Activated CD4-positive, CD25-positive, alpha-beta regulatory T cell (primary cell): ENCODE measurements at places on chromosomes 5 and 9.

DNA sequence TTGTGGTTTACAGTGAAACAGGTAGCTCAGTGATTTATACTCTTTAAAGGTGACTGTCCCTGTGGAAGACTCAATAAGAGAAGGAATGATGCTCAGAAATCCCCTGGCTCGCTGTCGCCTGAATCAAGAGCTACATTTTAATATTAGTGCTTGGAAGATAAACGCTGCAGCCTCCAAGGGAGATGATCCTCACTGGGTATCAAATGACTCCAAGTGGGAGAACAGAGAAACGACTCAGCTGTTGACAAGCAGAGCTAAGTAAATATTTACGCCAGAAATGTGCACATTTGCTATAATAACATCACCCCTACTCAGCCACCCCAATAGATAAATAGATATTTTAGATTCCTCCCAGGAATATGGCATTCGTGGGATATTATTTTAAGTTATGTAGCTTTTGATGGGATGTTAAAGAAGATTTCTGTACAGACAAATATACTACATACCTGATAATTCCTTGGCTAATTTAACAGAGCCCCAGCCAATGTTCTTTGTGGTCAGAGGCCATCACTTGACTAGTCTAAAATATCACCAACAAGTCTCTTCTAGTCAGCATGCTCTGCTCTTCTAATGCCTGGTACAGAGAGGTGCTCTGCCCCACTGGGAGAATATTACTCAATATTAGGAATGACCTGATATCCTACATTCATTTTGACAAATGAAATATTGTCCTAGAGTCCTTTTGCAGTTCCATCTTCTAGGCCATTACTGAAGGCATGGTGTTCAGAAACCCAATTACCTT lies 18.3 kb upstream of the CCDC192 start:
- DNase-seq, result no peak

- DNase-seq, result no peak
These were observed 416.9 kb downstream of the PSAT1 start for GRCh38 chr9:78713614-78714405.

DNA sequence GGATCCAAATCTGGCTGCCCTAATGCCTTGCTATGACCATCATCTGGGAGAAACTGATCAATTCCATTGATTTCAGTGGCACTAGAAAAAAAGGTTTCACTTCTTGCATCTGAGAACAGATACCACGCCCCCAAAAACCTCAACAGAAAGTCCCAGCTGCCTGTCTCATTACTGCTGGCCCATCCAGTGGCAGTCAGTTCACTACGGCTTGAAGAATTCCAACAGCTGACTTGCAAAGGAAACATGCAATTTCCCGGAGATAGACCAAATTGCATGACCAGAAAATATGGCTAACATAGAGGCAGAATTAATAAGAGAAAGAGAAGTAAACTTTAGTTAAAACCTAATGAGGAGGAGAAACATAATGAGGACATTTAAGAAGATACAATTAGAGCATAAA lies 48.6 kb downstream of the UGCG start:
- no peak for DNase-seq

- DNase-seq, result no peak
These were observed 112.3 kb downstream of the PCSK1 start for GRCh38 chr5:96320797-96321196.

DNA sequence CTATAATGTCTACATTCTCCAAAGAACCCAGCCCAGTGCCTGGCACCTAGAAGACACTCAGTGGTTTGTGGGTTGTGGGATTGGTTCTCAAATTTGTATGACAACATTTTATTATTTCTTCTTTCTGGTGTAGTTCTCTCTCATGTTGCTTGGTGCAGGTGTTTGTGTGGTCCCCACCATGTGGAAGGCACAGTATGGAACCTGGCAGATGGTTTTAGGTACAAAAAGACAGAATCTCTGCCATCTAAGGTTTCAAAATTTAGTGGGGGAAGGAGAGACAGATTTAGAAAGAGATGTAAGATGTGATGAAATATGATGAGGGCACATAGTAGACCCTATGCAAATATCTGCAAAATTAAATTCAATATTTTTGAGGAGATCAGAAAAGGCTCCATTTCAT lies 323.8 kb downstream of the CDK5RAP2 start:
- DNase-seq, result no peak

GRCh38 chr5:18314192-18314778 lies 680.0 kb downstream of the TAF11L14 start:
- DNase-seq, result no peak

DNA sequence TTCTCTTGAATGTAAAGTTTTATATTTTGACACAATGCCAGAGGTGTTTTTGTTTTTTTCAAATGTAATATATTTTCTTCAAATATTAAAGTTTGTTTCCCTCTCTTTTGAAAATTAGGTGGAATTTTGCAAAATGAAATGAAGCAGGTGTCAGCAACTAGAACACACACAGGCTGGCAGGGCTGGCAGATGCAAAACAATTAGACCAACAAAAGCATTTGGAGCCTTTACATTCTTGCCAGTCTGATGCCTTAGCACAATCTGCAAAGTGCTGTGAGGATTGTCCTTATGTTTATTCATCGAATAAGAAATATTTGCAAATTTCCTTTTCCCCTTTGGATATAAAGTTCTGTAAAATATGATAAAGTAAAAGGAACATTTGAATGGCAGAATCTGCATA lies 1063.9 kb downstream of the CDH9 start:
- no peak for DNase-seq

DNA sequence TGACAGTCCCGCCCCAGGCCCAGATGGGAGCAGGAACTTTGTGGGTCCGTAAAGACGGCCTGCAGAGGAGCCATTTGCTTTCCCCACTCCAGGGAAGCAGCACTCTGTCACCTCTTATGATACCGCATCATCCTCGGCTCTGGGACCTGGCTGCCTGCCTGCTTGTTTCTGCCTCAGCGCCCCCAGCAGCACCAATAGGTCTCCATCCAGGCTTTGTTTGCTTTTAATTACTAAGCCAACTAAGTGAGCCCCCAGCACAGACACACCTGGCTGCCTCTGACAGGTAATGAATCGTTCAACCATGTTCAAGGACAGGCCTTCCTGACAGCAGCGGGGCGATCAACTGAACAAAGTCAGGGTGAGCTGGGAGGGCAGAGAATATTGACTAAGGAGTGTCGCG lies 141.4 kb downstream of the C5orf15 start:
- DNase-seq, result no peak

GRCh38 chr5:150508277-150508640 lies 328 bp downstream of the NDST1 start:
- no peak for DNase-seq

DNA sequence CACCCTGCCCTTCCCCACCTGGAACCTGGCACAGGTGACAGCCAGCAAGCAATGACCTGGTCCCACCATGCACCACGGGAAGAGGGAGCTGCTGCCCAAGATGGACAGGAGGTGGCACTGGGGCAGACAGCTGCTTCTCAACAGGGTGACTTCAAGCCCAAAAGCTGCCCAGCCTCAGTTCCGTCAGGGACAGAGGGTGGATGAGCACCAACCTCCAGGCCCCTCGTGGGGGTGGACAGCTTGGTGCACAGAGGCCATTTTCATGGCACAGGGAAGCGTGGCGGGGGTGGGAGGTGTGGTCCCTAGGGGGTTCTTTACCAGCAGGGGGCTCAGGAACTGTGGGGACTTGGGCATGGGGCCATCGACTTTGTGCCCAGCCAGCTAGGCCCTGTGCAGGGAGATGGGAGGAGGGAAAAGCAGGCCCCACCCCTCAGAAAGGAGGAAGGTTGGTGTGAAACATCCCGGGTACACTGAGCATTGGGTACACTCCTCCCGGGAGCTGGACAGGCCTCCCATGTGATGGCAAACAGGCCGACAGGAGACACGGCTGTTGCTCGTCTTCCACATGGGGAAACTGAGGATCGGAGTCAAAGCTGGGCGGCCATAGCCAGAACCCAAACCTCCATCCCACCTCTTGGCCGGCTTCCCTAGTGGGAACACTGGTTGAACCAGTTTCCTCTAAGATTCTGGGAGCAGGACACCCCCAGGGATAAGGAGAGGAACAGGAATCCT lies 1.9 kb downstream of the CEL start:
- DNase-seq, result no peak

DNA sequence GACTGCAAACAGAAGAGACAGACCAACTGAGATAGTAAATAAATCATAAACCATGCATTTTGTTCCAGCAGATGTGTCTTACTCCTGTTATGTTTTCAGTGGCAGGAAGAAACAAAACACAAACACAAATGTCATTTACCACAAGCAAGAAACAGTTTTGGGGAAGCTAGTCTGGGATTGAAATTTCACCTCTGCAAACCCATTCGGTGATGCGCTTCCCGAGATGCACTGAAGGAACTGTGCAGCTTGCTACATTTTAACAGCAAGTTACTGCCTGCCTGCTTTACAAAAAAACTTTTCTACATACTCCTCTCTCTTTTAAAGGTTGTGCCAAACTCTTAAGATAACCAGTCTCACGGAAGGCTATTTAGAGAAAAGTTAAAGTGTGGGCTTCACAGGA lies 3.2 kb downstream of the MACROH2A1 start:
- DNase-seq, result no peak

DNA sequence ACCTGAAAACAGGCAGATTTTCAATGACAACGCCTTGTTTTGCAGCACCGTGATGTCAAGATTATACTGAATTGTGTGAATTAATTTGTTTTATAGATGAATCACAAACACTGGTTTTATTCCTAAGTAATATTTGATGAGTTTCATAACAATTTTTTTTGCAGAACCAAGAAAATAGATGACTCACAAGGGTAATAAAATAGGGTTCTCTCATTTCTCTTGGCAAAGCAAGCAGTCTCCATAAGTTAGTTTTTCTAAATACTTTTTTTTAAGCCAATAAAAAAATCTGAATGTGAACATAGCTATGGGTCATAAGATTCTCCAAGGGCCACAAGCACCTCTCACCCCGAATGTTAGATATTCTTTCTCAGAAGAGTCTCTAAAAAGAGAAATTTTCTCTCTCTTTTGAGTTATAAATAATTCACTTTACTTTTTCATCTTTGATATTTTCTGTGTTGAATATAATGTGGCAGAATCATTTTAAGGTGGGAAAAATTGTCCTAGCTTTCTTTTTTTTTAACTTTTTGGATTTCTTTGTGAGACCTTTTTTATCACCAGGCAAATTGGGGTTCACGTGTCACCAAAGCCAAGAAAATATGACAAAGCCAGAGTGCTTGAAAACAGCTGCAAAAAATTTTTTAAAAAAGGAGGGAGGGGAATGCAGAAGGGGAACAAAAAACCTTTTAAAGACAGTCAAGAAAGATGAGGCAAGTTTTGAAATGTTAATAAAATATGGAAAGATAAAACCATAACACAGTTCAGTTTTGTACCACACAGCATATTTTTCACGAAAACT lies 174.6 kb upstream of the DAPK1 start:
- no peak for DNase-seq

DNA sequence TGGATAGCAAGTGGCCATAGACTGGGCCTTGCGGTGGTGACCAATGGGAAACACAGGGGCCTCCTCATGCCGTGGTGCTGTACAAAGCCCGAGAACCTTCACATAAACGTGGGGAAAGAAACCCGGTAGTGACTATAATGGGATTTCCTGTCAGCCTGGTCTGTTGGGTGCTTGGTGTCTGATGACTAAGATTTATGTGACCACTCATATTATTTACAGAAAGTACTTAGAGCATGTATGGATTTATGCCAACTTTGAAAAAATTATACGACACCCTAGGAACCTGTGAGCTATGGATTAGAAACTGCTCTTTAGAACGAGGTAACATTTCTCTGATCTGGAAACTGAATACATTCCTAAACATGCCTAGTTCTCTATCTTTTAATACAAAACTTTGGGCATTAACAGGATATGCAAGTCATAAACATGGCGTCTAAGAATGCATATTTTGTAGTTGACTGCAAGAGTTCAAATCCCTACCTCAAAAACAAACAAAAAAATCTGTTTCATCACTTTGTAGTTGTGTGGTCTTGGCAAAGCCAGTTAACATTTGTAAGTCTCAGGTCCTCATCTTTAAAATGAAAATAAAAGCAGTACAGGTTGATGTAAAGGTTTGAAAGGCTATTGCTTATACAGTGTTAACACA lies 85.4 kb downstream of the TMEM167A start:
- DNase-seq, result no peak

DNA sequence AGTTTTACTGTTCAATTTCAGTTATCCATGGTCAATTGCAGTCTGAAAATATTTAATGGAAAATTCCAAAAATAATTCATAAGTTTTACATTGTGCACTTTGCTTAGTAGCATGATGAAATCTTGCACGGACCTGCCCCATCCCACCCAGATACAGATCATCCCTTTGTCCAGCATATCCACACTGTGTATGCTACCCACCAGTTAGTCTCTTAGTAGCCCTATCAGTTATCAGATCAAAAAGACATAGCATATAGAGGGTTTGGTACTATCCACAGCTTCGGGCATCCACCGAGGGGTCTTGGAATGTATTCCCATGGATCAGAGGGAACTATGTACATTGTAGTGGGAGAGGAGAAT lies 97.7 kb downstream of the SLC44A1 start:
- DNase-seq, result no peak

- no peak for DNase-seq
These were observed 417.7 kb upstream of the CLINT1 start for GRCh38 chr5:158276692-158277091.

DNA sequence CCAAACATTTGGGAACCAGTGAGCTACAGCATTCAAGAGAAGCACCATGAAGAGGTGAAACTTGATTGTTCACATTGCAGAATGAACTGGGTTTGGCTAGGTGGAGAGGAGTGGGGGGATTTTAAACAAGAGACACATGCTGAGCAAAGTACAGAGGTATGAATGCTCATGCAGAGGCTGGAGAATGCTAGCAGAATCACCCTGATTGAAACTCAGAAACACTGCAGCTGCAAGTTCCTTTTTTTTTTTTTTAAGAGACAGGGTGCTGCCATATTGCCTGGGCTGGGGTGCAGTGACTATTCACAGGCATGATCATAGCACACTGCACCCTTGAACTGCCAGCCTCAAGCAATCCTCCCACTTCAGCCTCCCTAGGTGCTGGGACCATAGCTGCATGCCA lies 35.1 kb downstream of the DENND1A start:
- no peak for DNase-seq

DNA sequence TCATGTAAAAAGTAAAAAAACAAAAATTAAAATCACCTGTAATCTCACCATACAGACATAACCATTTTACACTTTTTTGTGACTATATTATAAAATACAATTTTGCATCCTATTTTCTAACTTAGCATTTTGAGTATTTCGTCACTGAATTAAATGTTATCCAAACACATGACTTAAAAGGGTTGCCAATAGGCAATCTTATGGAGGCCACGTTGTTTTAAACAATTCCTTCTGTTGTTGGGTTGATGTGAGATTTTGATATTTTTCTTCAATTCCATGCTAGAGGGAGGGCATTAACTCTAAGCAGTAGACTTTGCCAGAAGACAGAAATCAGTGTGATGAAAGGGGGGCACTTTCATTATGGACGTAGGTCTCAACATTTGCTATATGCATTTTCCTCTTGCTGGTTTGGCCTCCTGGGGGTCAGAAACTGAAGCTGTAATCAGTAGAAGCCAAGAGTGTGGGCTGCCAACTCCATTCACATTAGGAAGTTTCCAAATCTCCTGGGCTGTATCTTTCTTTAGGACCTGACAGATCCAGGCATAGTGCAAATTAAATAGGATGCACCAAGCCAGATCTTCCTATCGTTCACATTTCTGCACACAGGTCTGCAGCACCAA lies 614.2 kb upstream of the CLINT1 start:
- no peak for DNase-seq
